Naive thymus-derived CD8-positive, alpha-beta T cell (primary cell): ENCODE measurements at places on chromosomes 5 and 9.
A peak's percentile ranks its signal among the peaks of the same experiment; 100 is the strongest.

- DNase-seq = peak; percentile 64
Measured at GRCh38 chr5:131417240-131417869, 153.5 kb downstream of the CDC42SE2 start.

DNA sequence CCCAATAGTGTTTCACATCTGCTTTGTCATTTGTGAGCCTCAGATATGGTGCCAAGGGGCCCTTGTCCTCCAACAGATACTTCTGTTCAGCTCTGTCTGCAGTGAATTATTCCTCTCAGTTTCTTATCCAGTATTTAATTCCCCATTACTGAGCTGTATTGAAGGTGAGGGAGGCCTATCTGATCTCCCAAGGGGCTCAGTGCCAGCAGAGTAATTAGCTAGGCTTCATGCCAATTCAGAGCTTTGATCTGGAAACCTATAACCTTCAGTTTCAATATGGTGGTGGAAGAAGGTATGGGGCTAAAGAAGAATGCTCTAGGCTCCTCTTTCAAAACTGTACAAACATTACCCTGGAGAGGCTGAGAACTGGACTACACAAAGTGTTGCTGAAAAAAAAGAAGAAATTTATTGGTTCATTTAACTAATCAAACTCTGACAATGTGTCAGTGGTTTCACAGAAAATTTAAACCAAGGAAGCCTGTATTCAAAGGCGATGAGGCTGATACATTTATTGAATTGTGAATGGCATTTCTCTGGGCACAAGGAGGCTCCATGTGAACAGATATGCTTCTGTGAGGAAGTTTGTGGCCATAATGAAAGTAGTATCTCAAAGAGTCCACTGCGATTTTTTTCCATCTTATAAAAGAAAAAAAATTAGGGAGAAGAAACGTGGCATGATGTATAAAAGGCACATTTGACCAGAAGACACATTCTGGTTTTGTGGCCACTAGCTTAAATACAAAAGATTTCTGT is 397.8 kb downstream of the TLE4 start:
- no peak for DNase-seq

GRCh38 chr9:96025995-96026602 is 150.6 kb downstream of the ERCC6L2 start:
- DNase-seq = no peak

DNA sequence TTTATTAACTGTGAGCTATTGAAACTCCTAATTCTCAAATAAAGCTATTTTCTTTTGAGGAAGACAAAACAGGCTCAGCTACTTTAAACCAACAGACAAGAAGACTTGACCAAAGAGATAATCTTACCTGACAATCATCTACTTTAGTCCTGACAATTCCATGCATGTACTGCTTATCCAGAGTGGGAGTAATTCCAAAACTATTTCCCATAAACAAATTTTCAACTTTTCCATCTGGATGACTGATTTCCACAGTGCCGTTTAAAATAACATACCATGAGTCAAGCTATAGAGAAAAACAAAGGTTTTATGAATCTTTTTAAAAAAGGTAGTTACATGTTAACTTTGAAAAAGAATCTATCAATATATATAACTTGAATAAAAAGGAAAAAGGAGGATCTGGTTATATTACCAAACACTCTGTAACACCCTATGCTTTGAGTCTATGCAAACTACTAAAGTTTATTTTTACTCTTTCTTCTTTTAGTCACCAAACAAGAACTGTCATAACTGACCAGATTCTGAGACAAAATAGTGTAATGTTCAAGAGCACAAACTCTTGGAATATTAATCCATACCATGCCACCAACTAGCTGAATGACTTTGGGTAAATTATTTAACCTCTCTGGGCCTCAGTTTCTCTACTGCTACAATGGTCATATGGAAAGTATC is 129.7 kb downstream of the RAPGEF6 start:
- no peak for DNase-seq

- DNase-seq = no peak
Measured at GRCh38 chr5:151682751-151683331, 3.9 kb downstream of the SPARC start.

DNA sequence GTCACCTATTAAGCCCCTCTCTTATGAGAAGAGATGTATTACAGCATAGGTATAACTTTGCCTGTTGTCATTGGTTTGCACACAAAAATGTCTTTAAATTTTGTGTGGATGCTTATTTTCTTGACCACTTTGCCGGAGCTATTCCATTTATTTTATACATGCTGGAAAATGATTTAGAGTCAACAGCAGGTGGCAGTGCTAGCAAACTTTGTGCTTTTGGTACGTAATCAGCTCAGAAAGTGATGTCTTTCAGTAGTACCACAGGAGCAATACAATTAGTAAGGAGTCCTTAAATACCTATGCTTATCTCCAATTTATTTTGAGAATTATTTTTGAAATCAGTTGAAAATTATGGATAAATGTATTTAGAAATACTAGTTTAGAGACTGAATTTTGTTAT is 19.8 kb upstream of the NUDT12 start:
- DNase-seq = no peak

DNA sequence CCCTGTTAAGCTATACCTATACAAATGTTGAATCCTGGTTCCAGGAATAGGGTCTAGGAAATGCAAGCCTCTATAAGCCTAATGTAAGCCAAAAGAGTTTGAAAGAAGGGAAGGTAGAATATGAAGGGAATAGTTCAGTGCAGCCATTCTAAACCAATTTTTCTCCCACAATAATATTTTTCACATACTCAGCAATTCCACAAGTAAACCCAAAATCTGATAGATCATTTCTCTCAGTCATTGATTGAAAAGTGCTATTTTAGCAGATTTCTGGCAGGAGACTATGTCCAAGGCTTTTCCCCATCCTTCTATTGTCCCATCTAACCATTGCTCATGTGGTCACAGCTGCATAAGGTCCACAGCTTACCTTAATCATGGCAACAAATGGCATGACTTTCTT is 20.7 kb upstream of the PLAC8L1 start:
- DNase-seq = no peak

- DNase-seq = no peak
Measured at GRCh38 chr5:16051246-16051755, 128.3 kb downstream of the MARCHF11 start.

DNA sequence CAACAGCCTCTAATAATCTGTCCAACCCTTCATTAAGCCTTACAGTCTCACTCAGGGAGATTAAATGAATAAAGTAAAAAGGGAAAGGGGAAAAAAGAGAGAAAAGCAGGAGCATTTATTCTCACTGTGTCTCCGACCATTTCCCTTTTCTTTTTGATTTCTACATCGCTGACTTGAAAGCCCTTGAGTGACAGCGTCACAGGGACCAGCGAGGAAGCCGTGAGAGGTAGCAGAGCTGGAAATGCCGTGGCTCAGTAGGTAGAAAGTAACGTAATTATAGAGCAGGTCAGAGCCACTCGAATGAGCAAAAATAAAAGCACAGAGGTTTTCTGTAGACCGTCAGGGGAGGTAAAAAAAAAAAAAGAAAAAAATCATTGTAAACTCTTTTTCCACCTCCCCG is 52.4 kb downstream of the ASS1 start:
- no peak for DNase-seq

GRCh38 chr9:3924145-3924544 is 375.7 kb downstream of the GLIS3 start:
- no peak for DNase-seq
